ENCODE measurements at places on chromosomes 4 and X. TPM values are rescaled to one million over a fixed set of nuclear protein-coding genes. Genes with fewer than 3 reads are reported as not detected.

The MTMR8 gene
- total RNA-seq: 4.7 TPM

The NAP1L3 gene
- total RNA-seq: 7.7 TPM

The ZAR1 gene
- total RNA-seq: not detected

The ERCC6L gene
- total RNA-seq: 1.6 TPM

The STPG2 gene
- total RNA-seq: 0.73 TPM

The HTN1 gene
- not detected for total RNA-seq

The TGIF2LX gene
- total RNA-seq: not detected

The GATA1 gene
- total RNA-seq: 1.6 TPM

The SRD5A3 gene
- total RNA-seq: 2.7 TPM

The HSFX2 gene
- total RNA-seq: 0.21 TPM

The MAP9 gene
- total RNA-seq: 10.3 TPM

The DCHS2 gene
- total RNA-seq: 0.31 TPM

The PAGE1 gene
- total RNA-seq: not detected

The OTC gene
- not detected for total RNA-seq

The FAM47E gene
- 0.21 TPM for total RNA-seq

The FRAS1 gene
- under 0.01 TPM for total RNA-seq

The ARX gene
- total RNA-seq: under 0.01 TPM

The L1CAM gene
- 0.52 TPM for total RNA-seq

Data from mononuclear cell (primary cell).